CD4-positive, alpha-beta T cell treated with Interleukin-10 for 1 hour (primary cell): ENCODE measurements at places on chromosomes 1 and 21.

- DNase-seq = no peak
These were observed 16.4 kb downstream of the MTHFR start for GRCh38 chr1:11789126-11790067.

GRCh38 chr21:35658242-35658641, 402.1 kb downstream of the SETD4 start:
- no peak for DNase-seq

GRCh38 chr1:219801156-219801820, 127.1 kb downstream of the SLC30A10 start:
- no peak for DNase-seq

DNA sequence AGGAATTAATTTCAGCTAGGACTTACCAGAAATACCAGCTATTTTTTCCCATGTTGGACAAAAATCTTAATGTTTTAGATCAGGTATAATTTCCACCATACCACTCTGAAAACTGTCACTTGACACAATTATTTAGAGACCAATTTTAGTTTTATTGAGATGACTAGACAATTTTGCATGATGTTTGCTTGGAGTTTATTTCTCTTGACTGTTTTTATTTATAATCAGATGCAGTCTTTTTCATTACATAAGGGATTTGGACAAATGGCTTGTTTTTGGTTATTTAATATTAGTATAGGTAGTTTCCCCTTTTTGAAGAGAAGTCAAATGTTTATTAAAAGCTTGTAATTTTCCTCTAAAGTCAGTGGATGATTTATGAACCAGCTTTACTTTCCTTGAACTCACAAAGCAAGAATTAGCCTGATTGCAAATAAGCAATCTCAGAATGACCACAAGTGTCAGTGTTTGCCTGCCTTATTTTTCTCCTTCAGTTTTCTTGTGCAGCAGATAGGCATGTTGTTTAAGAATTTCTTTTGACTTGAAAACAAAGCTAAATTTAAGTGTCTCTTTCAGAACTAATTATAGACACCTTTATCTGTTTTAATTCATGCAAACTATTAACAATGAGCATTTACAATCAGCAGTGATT, 3.8 kb upstream of the B3GALT2 start:
- DNase-seq = no peak

GRCh38 chr1:176701151-176701866, 238.3 kb downstream of the PAPPA2 start:
- DNase-seq = no peak

GRCh38 chr1:164660412-164660772, 101.4 kb downstream of the PBX1 start:
- DNase-seq = peak; percentile 26

- no peak for DNase-seq
These were observed 2.6 kb downstream of the LEFTY1 start for GRCh38 chr1:225886159-225887029.

GRCh38 chr21:45631540-45631939, 12.0 kb upstream of the PCBP3 start:
- no peak for DNase-seq

GRCh38 chr1:223227486-223228196, 84.6 kb upstream of the TLR5 start:
- no peak for DNase-seq

GRCh38 chr1:169027607-169028320, 78.7 kb upstream of the ATP1B1 start:
- DNase-seq = no peak

DNA sequence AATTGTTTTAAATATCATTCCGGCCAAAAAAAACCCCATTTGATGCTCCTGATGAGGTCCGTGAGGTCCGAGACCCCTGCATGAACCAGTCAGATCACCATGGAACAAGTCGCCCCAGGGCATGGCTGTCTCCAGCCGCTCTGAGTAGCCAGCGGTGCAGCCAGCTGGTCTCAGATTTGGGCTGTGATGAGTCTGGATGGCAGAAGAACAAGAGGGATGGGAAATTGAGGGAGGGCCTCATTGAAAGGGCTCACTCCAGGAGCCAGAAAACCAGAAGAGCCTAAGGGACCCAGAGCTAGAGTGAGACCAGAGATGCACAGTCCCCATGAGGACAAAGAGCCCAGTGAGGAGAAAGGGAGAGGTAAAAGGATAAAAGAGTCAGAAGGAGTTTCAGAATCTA, 174.0 kb downstream of the TOMM20 start:
- DNase-seq = no peak

- DNase-seq = peak; percentile 85
These were observed 65.7 kb downstream of the MAP3K7CL start for GRCh38 chr21:29195981-29196669.

DNA sequence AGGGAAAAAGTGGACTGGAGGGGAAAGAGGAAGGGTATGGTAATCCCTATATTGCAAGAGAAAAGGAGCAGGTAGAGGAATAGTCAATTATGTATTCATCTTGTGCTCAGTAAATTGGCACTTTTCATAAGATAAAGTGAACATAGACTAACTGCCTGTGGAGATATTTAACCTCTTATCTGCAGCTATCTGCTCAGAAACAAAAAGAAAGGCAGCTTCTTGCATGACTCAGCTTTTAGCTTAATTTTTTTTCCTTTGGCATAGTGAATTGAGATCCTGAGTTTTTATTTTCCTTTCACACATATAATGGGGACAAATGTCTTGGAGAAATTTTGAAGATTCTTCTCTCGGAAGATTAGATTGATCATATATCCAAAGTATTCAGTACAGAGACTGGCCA, 127.6 kb upstream of the F3 start:
- no peak for DNase-seq

GRCh38 chr1:9161963-9162362, 33.1 kb upstream of the GPR157 start:
- no peak for DNase-seq

DNA sequence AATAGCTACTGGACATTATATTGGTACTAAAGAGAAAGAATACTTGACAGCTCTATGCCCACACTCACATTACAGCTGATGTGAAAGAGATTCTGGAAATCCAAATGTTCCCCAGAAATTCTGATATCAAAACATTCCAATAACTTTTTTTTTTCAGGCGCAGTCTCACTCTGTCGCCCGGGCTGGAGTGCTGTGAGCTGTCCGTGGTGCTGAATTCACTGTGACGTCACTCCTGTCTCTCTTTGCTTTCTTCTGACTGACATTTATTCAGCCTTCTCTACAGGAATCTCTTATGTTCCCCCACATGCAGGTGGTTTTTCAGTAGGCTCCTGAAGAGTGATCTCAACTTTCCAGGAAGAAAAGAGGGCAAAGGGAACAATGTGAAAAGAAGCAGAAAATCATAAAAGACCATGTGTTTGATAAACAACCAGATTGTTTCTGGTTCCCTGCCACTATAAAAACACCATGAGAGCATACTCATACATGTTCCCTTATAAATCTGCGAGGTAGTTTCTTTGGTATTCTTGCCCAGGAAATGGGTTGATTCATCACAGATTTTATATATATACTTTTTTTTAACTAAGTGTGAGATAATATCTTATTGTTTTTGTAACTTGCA, 6.2 kb downstream of the S100A7A start:
- DNase-seq = peak; percentile 60

DNA sequence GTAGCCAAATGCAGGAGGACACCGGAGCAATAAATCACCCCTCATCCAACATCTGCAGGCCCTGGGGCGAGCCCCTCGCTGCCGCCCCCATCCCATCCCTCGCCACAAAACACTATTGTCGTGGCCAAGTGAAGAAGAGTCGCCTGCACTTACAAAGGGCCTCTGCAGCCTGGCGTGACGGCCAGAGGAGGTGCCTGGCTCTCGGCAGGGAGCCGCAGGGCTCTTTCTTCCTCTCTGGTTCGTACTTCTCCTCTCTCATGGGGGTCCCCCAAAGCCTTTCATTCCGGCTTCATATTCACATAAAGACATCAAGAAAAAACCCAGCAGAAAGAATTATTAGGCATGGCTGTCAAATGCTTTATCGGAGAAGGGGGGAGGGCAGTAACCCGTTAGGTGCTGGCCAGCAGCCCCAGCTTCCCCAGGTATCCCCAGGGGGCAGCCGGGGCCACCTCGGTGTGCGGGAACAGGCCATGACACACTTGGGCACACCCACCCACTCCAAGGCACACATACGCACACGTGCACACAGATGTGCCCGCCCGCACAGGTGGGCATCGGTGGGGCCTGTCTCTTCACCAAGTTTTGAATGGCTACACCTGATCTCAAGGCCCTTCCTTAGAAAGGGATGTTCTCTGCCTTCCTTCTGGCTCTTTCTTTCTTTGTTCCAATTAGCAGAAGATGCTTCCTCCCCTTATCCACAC, 149.1 kb downstream of the PRDM16 start:
- DNase-seq = no peak

DNA sequence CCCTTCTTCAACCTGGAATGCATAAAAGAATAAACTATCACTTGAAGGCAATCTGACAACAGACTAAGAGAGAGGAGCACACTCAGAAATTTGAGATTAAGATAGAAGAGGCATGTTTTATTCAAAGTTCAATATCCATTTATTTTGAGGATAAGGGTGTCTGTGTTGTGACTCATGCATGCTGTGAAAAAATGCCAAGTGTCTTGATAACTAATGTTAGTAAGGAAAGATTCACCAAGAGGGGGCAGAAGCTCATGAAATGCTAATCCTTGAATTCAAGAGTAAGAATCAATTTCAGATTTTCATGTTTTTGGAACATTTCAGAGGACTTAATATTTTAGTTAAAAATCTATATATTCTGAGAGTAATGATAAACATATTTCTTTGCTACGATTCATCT, 94.0 kb downstream of the IFI44 start:
- no peak for DNase-seq

GRCh38 chr1:30014031-30014430, 709.4 kb downstream of the MATN1 start:
- no peak for DNase-seq

GRCh38 chr1:112144733-112145426, 155.4 kb upstream of the KCND3 start:
- DNase-seq = no peak

GRCh38 chr1:42006093-42006492, 87.4 kb upstream of the HIVEP3 start:
- DNase-seq = no peak

- DNase-seq = no peak
These were observed 17.7 kb downstream of the NENF start for GRCh38 chr1:212450331-212450881.

DNA sequence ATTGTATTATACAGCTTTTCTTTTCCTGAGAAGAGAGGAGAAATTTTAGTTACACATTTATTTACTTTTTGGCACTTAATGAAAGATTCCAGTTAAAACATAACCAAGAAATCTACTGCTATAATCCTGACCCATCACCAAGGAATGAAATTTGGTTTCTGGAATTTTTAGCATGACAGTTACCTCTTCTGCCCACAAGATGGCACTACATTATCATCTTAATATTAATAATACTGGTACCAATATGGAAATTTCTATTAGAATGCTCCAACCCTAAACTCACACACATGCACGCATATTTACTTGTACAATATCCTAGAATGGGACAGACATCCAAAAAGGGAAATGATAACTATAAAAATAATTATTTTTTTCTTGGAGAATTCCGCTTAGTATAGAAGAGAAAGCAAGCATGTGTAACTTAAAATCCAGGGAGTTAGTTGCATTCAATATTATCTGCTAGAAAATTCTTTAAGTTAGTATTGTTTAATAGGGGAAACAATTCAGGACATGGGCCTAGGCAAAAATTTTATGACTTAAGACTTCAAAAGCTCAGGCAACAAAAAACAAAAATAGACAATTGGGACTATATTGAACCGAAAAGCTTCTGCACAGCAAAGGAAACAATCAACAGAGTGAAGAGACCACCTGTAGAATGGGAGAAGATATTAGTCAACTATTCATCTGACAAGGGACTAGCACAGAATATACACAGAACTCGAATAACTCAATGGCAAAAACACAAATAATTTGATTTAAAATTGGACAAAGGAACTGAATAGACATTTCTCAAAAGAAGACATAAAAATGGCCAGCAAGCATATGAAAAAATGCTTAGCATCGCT, 37.4 kb downstream of the MAP3K21 start:
- peak; percentile 6 for DNase-seq

DNA sequence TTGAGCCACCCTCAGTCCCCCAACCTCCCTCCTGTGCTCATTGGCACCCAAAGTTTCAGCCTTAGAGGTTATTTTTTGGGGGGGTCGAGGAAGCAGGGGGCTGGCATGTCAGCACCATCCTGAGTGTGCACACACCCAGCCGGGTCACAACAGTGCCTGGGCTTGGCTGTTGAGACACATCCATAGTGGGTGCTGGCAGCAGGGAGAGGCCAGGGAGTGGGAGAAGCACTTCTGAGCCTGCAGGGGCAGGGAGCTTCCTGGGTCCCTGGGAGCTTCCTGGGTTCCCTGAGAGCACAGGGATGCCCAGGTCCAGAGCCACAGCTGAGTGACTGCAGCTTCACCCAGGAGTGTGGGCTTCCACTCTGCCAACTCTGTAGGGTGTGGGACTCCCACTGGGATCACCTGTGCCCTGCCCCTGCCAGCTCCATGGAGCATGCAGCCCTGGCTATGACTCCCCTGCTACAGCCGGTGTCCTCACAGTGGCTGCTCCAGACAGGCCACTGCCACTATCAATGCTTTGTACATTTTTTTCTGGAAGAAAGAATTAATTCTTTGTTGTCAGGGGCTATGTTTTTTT, 240.4 kb downstream of the PTGER3 start:
- DNase-seq = no peak

DNA sequence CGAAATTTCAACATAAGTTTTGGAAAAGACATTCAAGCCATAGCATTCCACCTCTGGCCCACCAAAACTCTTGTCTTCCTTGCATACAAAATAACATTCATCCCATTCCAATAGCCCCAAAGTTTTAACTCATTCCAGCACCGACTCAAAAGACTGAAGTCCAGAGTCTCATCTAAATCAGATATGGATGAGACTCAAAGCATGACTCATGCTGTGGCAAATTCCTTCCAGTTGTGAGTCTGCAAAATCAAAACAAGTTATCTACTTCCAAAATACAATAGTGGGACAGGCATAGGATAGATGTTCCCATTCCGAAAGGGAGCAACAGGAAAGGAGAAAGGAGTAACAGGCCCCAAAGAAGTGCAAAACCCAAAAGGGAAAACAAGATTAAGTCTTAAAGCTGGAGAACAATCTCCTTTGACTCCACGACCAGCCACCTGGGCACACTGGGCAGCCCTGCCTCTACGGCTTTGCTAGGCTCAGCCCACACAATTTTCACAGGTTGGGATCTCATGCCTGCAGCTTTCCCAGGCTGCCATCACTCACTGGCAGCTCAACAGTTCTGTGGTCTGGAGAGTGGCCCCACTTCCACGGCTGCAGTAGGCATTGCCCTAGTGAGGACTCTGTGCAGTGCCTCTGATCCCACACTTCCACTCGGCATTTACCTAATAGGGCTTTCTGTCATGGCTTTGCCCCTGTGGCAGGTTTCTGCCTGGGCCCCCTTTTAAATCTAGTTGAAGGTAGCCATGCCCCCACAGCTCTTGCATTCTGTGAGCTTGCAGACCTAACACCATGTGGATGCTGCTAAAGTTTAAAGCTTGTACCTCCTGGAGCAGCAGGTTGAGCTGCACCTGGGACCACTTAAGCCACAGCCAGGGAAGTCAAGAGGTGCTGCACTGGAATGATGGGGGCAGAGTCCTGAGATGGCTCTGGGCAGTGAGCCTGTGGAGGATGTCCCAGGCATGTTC, 51.0 kb downstream of the RUNX3 start:
- DNase-seq = no peak
